ENCODE measurements at places on chromosomes 13 and 19.

- DNase-seq: no peak
Measured at GRCh38 chr13:33017323-33017929, 1.2 kb downstream of the KL start.

GRCh38 chr19:17394891-17395415 lies 957 bp upstream of the CCDC194 start:
- DNase-seq: peak; percentile 40

- no peak for DNase-seq
Measured at GRCh38 chr13:96090240-96091101, 564 bp downstream of the HS6ST3 start.

- no peak for DNase-seq
Measured at GRCh38 chr19:44943801-44944249, 1.8 kb downstream of the APOC4 start.

GRCh38 chr19:7442423-7442822 lies 46.4 kb downstream of the PEX11G start:
- no peak for DNase-seq

GRCh38 chr13:91359631-91360030 lies 12.1 kb downstream of the MIR17HG start:
- DNase-seq: no peak

- DNase-seq: no peak
Measured at GRCh38 chr19:16227837-16228636, 30.3 kb downstream of the AP1M1 start.

DNA sequence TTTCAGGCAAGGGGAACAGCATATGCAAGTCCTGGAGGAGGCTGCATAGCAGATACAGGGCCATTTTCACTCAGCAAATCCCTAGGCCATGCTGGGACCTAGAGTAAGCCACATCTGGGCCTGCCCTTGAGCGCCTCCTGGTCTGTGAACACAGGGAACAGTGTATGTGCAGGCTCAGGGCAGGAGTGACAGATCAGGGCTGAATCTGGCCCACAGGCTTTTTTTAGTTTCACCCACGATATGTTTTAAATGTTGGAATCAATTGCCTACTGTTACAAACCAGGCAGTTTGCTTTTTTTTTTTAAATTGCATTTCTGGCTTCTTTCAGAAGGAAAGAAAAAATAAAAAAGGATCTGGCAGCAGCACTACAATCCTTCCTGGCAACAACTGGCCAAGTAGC lies 1.5 kb upstream of the TMEM145 start:
- no peak for DNase-seq

DNA sequence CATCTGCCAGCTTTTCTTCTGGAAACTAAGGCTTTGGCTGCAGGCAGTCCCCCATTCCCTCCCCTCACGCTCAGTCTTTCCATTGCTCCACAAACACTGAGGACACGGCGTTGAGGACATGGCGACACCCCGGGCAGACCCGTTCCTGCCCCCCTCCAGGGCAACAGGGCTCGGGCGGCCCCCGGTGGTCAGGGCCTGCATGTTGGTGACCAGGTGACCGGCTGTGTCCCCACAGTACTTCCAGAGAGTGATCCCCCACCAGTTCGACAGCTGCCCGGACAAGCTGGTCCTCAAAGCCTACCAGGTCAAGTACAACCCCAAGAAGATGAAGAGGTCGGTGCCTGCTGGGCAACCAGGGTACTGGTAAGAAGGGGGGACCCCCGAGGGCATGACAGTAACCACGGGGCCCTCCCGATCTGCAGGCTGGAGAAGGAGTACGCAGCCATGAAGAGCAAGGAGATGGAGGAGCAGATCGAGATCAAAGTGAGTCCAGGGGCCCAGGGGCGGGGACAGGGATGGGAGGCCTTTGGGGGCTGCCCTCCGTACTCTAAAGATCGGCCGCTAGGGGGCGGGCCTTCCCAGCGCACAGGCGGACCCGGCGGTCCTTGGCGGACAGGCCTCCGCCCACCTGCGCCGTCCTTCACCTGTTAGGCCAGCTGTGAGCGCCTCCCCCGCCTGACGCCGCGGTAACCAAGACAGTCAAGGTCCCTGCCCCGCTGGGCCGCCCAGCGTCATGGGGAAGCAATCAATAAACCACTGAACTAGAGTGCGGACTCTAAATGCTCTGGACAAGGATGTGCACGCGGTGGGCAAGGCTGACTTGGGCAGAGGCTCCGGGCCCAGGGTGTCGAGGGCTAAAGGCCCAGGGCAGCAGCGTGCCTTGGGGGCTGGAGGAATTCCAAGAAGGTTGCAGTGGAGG lies 21.1 kb downstream of the PRR36 start:
- DNase-seq: no peak

- DNase-seq: no peak
Measured at GRCh38 chr13:58165617-58166016, 534.1 kb downstream of the PCDH17 start.

GRCh38 chr13:45788011-45788410 lies 63.5 kb downstream of the SIAH3 start:
- no peak for DNase-seq

DNA sequence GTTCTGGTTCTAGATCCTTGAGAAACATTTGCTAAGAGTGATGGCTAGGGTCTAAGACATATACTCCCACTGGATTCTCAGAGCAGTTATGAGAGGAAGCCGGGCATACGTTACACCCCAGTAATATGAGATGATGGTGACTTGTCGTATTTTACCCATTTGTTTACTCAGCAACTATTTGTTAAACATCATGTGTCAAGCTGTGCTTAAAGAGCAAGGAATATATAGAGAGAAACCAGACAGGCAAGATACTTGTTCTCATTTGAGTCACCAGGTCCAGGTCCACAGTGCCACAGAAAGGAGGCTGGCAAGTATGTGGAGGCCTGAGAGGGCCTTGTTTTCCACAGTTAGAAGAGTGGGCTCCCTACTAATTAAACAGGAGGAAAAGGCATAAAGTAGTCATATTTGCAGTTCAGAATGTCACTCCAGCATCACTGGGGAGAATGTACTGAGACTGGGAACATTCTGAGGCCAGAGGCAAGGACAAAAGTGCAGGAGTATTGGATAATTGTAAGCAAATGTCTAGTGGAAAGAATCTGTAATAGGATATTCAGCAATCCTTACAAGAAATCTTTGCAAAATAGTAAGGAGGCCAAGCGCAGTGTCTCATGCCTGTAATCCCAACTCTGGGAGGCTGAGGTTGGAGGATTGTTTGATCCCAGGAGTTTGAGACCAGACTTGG lies 142.2 kb downstream of the IRS2 start:
- no peak for DNase-seq

DNA sequence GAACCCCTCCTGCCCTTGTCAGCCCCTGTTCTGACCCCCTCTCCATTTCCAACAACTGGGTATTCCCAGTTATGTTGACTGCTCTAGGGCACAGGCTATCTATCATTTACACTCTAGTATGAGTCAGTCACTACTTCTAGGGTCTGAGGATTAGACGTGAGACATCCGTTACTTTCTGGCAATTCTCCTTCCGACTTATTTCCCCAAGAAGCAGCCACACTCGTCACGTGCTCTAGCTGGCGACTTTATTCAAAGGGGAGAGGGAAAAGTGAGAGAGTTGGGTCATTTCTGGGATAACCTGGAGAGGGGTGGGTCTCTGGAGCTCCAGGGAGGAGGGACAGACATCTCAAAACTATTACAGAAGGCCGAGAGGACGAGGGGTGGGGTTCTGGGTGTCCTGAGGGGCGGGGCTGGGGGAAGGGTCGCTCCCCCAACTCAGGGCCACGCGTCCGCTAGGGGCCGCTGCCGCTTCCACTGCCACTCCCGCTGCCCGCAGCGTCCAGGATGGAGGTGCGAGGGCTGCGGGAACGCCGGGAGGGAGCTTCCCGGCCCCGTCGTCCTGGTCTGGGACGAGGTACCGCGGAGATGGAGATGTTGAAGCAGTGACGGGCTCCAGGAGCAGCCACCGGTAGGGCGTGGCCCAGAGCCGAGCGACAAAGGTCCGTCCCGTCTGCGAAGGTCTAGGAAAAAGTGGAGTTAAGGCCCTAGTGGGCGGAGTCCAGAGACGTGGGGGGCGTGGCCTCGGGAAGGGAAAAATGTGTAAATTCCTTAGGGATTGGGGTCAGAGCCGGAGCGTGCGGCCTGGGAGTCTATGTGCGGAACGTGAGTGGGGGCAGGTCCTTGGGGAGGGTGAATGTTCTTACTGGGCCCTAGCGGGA lies 8.9 kb downstream of the RTBDN start:
- no peak for DNase-seq

DNA sequence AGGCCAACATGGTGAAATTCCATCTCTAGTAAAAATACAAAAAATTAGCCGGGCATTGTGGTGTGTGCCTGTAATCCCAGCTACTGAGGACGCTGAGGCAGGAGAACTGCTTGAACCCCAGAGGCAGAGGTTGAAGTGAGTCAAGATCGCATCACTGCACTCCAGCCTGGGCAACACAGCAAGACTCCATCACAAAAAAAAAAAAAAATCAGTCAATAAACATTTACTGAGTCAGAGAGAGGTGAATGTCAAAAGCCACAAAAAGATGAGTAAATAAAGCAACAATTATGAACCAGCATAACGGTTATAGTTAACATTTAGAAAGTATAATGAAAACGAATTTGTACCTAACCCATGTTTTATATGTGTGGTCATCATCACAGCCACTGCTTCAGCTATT lies 23.1 kb downstream of the PSPC1 start:
- no peak for DNase-seq

- no peak for DNase-seq
Measured at GRCh38 chr13:36612230-36612629, 61.6 kb upstream of the SERTM1 start.

- DNase-seq: no peak
Measured at GRCh38 chr19:35449359-35450043, 1.4 kb downstream of the FFAR2 start.

GRCh38 chr13:113636266-113636963 lies 21.6 kb downstream of the ATP4B start:
- no peak for DNase-seq

GRCh38 chr19:49347835-49348234 lies 12.6 kb downstream of the CD37 start:
- DNase-seq: no peak

- peak; percentile 25 for DNase-seq
Measured at GRCh38 chr13:21344662-21345176, 114.4 kb downstream of the ZDHHC20 start.

- DNase-seq: no peak
Measured at GRCh38 chr19:52211926-52212571, 22.2 kb downstream of the PPP2R1A start.

GRCh38 chr19:58338825-58339558 lies 12.2 kb downstream of the ZSCAN22 start:
- no peak for DNase-seq

- no peak for DNase-seq
Measured at GRCh38 chr19:17026706-17027534, at the start of gene CPAMD8. Gene CPAMD8 (minus strand): TSS chr19:17026810. CDS start chr19:17026642, 168 bp downstream.

- peak; percentile 65 for DNase-seq
Measured at GRCh38 chr13:24683838-24684599, 3.8 kb downstream of the ATP12A start.

DNA sequence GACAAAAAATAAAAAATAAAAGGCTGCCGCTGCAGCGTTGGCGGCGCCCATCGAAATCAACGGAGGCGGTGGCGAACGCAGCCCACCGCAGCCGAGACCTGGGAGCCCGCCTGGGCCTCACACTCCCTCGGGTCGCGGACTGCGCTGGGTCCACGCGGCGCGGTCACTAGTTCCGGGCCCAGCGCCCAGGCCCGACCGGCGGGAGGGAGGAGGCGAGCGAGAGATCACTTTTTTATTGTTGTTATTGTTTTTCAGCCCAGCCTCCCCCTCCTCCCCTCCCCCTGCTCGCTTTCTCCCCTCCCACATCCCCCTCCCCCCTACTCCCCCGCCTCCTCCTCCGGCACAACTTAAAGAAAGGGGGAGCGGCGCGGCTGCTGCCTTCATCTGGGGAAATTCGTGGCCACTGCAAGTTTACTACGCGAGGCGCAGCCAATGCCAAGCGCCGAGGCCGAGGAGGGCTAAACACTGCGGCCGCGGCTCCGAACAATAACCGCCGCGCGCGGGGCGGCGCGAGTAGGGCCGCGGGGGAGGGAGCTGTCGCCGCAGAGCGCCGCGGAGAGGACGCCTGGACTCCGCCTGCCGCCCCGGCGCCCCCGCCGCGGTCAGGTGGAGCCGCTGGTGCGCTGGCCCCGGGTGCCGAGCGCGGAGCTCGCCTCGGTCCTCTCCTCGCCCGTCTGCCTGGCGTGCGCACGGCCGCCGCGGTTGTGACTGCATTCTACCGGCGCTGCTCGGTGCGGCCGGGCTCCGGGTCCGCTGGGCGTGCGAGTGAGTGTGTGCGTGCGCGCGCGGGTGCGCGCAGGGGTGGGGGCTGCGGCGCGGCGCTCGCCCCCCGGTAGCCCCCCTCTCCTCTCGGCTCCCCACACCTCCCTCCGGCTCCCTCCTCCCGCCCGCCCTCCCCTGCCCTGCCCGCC lies 505 bp upstream of the ZIC2 start:
- no peak for DNase-seq

- DNase-seq: peak; percentile 43
Measured at GRCh38 chr19:47447470-47448359, 24.0 kb downstream of the SLC8A2 start.

GRCh38 chr19:50489461-50490011 lies 12.9 kb upstream of the GARIN5A start:
- no peak for DNase-seq

DNA sequence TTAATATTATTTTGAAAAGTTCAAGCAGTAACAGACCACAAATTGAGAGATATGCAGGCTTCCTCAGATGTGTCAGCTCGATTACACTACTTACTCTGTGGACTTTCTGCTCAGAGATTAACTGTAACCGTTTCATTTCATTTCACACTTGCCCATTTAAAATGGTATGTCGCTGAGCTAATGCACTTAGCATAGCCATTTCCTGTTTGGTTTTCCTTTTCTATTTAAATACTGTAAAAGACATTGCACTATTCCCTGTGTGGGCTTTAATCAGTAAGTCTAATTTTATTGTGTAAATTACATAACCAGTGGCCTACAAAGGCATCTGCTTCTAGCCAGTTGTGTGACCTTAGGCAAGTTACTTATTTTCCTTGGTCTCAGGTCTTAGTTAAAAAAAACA lies 237.6 kb downstream of the LACC1 start:
- no peak for DNase-seq

GRCh38 chr19:10766049-10766623 lies 48.3 kb downstream of the DNM2 start:
- no peak for DNase-seq

DNA sequence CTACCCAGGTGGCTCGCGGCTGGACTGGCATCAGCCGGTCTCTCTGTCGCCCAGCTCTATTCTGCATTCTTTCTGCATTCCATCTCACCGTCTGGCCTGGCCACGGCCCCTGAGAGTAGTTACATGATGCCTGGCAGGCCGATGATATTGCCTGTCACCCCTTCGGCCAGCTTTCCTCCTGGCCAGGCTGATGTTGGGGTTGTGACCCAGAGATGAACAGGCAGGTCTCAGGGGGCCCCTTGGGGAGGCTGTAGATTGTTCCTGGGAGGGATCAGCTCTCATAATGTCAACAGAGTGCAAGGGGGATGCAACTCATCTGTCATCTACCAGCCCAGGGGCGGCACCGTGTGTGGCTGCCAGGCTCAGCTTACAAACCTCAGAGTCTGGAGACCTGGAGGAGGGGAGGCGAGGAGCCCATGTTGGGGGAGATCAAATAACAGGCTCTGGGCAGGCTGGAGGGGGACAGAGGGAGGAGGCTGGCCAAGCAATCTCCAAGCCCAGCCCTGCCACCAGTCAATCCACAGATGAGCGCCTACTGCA lies 13.6 kb upstream of the FBXO17 start:
- DNase-seq: no peak

- no peak for DNase-seq
Measured at GRCh38 chr19:15062036-15062435, 12.8 kb downstream of the CASP14 start.

GRCh38 chr13:78777976-78778375 lies 119.0 kb upstream of the OBI1 start:
- no peak for DNase-seq

Data from T-cell (primary cell).